Stimulated activated CD4-positive, alpha-beta T cell treated with anti-CD3 and anti-CD28 coated beads, TNF-alpha, amount 100 ng/mL, for 1 hour (primary cell): ENCODE measurements at places on chromosomes 4 and X.

GRCh38 chrX:109710181-109710580 lies 22.9 kb downstream of the ACSL4 start:
- no peak for DNase-seq

DNA sequence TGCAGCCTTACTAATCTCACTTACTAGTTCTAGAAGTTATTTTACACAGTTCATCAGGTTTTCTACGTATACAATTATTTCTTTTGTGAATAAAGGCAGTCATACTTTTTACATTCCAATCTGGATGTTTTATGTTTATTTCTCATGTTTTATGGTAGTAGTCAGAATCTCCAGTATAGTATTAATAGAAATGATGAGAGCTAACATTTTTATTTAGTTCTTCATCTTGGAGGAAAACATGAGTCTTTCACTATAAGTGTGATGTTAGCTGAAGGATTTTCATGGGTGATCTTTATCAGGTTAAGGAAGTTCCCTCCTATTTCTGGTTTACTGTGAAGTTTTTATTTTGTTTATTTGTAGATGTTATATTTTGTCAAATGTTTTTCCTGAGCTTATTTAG lies 256.1 kb upstream of the GIMD1 start:
- no peak for DNase-seq

DNA sequence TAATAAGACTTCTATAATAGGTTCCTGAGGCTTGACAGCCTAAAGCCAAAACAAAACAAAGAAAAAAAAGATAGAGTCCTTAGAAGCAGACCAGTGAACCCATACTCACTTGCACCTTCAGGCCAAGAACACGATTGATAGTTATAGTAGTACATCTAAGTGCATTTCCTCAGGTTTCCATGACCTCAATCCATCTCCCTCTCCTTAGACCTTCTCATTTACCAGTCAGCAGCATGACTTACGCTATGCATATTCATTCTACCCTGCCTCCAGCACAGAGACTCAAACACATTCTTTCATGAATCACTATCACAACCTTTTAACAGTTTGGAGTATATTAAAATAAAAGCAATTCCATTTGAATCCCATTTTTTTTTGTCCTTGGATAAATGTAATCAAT lies 855.6 kb downstream of the CCSER1 start:
- DNase-seq = no peak

DNA sequence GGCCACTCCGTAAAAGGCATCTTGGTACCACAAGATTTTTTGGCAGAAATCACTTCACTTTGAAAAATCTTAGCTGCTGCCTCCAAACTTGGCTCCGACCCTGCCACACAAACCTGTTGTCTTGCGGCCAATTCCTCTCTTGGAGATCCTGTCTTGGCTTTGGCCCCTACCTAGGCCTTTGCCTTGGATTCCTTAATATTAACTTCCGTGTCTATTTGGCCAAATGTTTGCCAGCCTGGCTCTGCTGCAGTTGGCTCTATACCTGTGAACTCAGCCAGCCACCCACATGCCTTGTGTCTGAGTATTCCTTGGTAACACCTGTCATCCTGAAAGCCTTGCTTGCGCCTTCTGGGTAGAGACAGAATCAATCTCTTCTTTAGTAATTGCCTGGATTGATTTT lies 12.5 kb downstream of the GRXCR1 start:
- no peak for DNase-seq

DNA sequence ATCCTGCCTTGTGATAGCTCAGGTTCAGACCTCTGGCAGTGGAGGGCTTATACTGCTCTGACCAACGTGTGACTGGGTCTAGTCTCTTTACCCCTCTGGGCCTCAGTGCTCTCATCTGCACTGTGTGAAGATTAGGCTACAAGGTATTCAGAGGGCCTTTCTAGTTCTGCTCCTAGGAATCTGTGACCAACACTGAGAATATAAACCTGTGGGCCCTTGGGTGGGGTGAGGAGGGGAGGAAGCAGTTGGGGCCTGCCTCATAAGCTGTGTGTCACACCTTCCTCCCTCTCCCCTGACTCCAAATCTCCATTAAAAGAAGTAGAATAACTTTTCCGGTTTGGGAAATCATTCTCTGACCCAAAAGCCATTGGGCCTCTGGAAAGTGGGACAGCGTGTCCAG lies 66.3 kb upstream of the MSN start:
- no peak for DNase-seq

DNA sequence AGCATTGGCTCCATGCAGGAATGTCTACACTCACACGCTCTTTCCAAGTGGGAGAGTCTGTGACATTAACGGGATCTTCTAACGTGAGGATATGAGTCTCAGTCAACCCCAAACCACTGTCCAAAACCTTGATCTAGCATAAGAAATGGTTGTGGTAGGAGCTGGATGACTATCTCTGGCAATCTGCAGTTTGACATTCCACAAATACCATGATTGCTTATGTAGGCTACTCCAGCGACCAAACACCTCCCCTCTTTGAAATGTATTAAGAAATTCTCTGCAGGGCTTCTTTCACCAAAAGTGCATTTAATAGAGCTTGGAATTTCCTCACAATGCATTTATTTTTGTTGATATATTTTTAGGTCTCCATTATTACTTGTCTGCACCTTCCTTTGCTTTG lies 14.1 kb upstream of the STX18 start:
- DNase-seq = no peak

- no peak for DNase-seq
Measured at GRCh38 chr4:145912376-145912775, 26.2 kb downstream of the ZNF827 start.

GRCh38 chrX:154490021-154490413 lies 412 bp downstream of the SLC10A3 start:
- no peak for DNase-seq

GRCh38 chr4:147987252-147987651 lies 255.4 kb downstream of the ARHGAP10 start:
- no peak for DNase-seq

GRCh38 chr4:3217266-3217665 lies 31.7 kb upstream of the MSANTD1 start:
- DNase-seq = no peak

GRCh38 chr4:76965866-76966579 lies 16.5 kb downstream of the SEPTIN11 start:
- DNase-seq = no peak

GRCh38 chrX:130734713-130735112 lies 168.3 kb downstream of the ENOX2 start:
- no peak for DNase-seq

DNA sequence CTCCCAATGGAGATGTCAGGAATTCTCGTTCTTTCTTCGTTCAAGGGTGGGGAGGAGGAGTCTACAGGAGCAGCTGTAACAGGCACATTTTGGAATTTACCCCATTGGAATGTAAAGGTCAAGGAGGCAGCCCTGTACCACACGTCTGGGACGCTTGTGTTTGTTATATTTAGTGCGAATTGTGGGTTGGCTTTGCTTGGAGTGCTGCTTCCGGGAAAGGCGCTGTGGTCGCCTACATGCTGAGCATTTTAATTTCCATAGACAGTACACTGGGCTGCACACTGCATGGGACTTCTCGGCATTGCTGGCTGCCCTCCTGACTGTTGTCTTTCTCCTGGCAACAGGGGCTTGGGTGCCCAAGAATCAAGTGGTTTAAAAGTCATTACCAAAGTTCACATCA lies 12.8 kb downstream of the GYG2 start:
- DNase-seq = no peak

DNA sequence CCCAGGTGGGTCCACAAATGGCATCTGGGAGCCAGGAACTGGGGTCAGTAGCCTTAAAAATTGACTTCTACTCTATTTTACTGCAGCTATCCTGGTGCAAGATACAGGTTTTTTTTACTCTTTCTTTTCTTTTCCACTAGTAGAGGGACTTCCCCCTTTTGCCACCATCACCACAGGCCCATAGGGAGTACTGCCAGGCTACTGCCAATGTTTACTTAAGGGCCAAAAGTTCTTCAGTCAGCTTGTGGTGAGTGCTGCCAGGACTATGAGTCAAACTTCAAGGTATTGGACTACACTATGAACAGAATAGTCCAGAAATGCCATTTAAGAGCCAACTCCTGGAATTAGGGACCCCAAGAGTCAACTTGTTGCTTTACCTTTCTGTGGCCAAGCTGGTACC lies 94.7 kb downstream of the EDA2R start:
- DNase-seq = no peak

DNA sequence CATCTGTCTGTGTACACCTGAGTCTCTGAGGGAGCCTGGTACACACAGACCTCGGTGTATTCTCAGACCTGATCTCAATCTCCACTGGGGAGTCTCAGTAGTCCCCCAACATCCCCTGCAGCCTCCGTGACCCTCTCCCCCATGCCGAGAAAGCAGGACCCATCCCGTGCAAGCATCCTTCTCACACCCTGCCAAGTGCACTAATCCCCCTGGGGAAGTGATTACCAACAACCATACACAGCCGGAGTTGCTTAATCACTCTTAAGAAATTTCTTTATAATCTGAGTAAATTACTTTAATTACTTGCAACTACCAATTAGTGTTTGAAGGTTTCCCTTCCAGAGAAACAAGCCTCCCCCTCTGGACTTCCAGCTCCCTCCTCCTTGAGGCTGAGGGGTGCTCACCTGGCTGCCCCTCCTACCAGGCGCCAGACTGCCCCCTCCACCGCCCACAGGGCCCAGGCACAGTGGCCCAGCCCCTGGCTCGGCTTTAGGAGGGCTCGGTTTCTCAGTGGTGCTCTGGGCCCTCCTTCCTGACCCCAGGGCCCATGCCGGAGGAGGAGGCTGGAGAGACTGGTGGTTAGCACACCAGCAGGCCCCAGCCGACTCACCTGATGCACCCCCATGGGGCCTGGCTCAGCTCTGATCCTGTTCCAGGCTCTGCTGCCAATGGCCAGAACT lies 43.8 kb downstream of the PJA1 start:
- no peak for DNase-seq

GRCh38 chr4:40837094-40837870 lies 87.5 kb downstream of the NSUN7 start:
- no peak for DNase-seq

DNA sequence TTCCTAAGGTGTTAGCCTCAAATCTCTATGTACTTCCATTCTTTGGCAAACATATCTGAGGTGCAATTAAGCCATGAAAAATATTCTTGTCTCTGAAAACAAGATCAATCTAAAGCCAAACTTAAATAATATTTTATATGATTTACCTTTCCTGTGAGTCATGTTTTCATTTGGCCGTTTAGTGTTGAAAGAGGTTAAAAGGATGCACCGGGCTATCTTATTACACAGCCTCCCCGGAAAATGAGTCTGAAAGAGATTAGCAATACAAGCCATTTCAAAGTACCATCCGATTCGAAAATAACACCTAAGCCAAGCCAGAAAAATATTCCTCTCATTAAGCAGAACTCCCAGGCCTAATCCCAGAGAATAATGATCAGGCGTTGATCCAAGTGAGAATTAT lies 161.5 kb upstream of the EPHA5 start:
- DNase-seq = no peak

- no peak for DNase-seq
Measured at GRCh38 chr4:88697141-88697540, 488 bp downstream of the NAP1L5 start.

- DNase-seq = no peak
Measured at GRCh38 chrX:22186165-22186564, 86.5 kb upstream of the CBLL2 start.

DNA sequence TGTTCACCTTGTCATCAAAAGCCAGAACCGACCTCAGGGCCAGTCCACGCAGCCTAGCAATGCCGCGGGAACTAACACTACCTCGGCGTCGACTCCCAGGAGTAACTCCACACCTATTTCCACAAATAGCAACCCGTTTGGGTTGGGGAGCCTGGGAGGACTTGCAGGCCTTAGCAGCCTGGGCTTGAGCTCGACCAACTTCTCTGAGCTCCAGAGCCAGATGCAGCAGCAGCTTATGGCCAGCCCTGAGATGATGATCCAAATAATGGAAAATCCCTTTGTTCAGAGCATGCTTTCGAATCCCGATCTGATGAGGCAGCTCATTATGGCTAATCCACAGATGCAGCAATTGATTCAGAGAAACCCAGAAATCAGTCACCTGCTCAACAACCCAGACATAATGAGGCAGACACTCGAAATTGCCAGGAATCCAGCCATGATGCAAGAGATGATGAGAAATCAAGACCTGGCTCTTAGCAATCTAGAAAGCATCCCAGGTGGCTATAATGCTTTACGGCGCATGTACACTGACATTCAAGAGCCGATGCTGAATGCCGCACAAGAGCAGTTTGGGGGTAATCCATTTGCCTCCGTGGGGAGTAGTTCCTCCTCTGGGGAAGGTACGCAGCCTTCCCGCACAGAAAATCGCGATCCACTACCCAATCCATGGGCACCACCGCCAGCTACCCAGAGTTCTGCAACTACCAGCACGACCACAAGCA lies 898 bp downstream of the UBQLN2 start:
- DNase-seq = no peak

- no peak for DNase-seq
Measured at GRCh38 chr4:86043755-86044592, 315.9 kb downstream of the MAPK10 start.

GRCh38 chr4:24624381-24624780 lies 40.0 kb upstream of the DHX15 start:
- DNase-seq = no peak

DNA sequence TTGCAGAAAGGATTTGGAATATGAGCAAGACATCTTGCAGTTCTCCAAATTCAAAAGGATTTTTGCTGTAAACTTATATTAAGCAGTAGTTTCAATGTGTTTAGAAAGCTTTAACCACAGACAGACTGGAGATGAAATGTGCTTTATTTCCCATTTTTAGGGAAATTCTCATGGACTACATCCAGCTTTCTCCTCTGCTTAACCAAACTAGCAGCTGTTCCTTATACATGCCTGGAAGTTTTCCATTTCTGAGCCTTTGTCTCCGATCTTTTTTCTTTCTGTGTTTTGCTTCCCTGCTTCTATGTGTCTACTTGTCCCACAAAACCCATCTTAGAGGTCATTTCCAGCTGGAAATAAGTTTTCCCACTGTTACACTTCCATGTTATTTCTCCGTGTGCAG lies 41.6 kb downstream of the TMA16 start:
- DNase-seq = no peak

- DNase-seq = no peak
Measured at GRCh38 chr4:137678796-137679195, 146.5 kb upstream of the PCDH18 start.

DNA sequence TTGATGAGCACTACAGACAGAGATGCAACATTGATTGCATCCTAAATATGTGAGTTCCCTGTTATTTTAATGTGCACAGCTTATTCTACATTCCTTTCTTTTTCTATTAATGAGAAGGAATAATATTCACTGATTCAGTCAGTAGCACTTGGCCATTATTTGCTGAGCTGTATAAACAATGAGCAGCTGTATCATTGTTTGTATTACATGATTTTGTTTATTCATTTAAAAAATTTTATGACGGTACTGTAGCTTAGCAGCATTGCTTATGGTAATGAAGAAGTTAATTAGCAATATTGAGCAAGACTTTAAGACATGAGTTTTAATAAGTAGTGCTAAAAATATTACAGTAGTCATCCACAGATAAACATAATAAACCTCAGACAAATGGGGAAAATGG lies 582.0 kb downstream of the ADGRL3 start:
- no peak for DNase-seq

DNA sequence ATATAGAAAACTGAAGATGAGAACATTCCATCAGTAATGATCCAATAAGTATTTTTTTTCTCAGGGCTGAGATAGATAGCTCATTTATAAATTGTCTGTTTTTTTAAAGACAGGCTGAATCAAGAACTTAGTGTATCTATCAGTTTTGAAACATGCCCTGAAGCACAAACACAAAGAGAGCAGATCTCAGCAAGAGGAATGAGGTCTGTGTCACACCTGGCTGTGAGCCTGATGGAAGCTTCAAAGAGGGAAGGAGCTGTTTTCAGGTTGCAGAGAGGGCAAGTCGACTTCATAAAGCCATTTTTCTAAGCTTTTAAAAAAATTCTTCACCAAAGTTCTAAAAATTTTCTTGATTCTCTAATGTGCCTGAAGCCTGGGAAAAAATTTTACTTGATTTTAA lies 434.9 kb downstream of the PDGFC start:
- DNase-seq = no peak
